ENCODE measurements at places on chromosomes 5 and 9. TPM values are rescaled to one million over a fixed set of nuclear protein-coding genes. Genes with fewer than 3 reads are reported as not detected.

- H3K27ac ChIP-seq: no peak overlapping the region
- H3K36me3 ChIP-seq: no peaks in the 10 kb centered on the region
- H3K4me3 ChIP-seq: no peak overlapping the region
- no peaks in the 10 kb centered on the region for H3K4me1 ChIP-seq
- H3K27me3 ChIP-seq: no peaks in the 10 kb centered on the region
Measured at GRCh38 chr5:98982880-98983279, 54.1 kb upstream of the CHD1 start.

Gene TSLP
- total RNA-seq: 3.5 TPM

Gene PRSS3
- not detected for total RNA-seq

Gene WDR38
- total RNA-seq: not detected

GRCh38 chr9:18472841-18473251 lies 1.1 kb upstream of the ADAMTSL1 start:
- no peaks in the 10 kb centered on the region for H3K36me3 ChIP-seq
- no peak overlapping the region for H3K27ac ChIP-seq
- H3K4me1 ChIP-seq: peaks cover 15% of the 10 kb centered on the region
- DNase-seq: no peak

Gene GFRA3
- total RNA-seq: 0.37 TPM

DNA sequence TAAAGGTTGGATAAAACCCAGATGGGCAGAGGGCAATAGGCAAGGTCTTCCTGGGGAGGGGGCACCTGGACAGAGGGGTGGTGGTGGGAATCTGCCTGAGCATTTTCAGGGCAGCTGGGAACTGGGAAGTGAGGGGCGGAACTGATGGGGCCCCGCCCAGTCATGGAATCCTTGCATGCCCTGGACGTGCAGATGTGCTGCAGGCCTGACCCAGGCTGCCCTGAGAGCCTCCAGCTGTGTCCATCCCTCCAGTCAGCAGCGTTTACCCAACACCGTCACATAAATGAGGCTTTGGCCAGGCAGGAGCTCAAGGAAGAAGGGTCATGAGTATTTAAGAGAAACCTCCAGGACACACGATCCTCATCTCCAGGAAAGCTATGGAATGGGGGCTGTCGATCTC lies 70.3 kb downstream of the DAB2IP start:
- peak; percentile 56 for DNase-seq
- H3K27me3 ChIP-seq: no peaks in the 10 kb centered on the region
- peaks cover 87% of the 10 kb centered on the region for H3K4me1 ChIP-seq
- no peak overlapping the region for H3K4me3 ChIP-seq
- no peaks in the 10 kb centered on the region for H3K36me3 ChIP-seq

- no peaks in the 10 kb centered on the region for H3K27me3 ChIP-seq
- no peak overlapping the region for H3K4me3 ChIP-seq
- no peak for DNase-seq
- no peaks in the 10 kb centered on the region for H3K4me1 ChIP-seq
Measured at GRCh38 chr9:127004946-127005769, 90.6 kb downstream of the RALGPS1 start.

- DNase-seq: peak; percentile 39
- no peaks in the 10 kb centered on the region for H3K36me3 ChIP-seq
- H3K4me1 ChIP-seq: no peaks in the 10 kb centered on the region
- H3K27me3 ChIP-seq: no peaks in the 10 kb centered on the region
Measured at GRCh38 chr9:78121488-78121887, 89.9 kb upstream of the GNAQ start.

GRCh38 chr5:17314907-17315471 lies 97.6 kb downstream of the BASP1 start:
- DNase-seq: no peak
- H3K27me3 ChIP-seq: no peaks in the 10 kb centered on the region
- no peak overlapping the region for H3K4me3 ChIP-seq
- no peaks in the 10 kb centered on the region for H3K36me3 ChIP-seq
- H3K27ac ChIP-seq: no peak overlapping the region

DNA sequence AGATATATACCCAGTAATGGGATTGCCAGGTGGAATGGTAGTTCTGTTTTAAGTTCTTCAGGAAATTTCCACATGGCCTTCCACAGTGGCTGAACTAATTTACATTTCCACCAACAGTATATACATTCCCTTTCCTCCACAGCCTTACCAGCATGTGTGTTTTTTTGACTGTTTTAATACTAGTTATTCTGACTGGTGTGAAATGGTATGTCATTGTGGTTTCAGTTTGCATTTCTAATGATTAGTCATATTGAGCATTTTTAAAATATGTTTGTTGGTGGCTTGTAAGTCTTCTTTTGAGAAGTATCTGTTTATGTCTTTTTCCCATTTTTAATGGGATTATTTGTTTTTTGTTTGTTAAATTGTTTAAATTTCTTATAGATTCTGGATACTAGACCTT lies 208.9 kb downstream of the CFAP90 start:
- H3K27me3 ChIP-seq: no peaks in the 10 kb centered on the region
- no peak overlapping the region for H3K27ac ChIP-seq
- no peaks in the 10 kb centered on the region for H3K4me1 ChIP-seq

DNA sequence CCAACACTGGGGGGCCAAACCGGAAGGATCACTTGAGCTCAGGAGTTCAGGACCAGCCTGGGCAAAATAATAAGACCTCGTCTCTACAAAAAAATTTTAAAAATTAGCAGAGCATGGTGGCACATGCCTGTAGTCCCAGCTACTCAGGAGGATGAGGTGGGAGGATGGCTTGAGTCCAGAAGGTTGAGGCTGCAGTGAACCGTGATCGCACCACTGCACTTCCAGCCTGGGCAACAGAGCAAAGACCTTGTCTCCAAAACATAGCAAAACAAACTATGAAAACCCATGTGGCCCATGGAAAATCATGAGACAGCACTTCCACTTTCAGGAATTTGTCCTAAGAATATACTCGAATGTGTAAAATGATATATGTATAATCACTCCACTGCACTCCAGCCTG lies 6.1 kb downstream of the SETX start:
- peaks cover 9% of the 10 kb centered on the region for H3K4me1 ChIP-seq
- DNase-seq: no peak
- no peaks in the 10 kb centered on the region for H3K27me3 ChIP-seq
- peaks cover 80% of the 10 kb centered on the region for H3K36me3 ChIP-seq
- H3K4me3 ChIP-seq: no peak overlapping the region

DNA sequence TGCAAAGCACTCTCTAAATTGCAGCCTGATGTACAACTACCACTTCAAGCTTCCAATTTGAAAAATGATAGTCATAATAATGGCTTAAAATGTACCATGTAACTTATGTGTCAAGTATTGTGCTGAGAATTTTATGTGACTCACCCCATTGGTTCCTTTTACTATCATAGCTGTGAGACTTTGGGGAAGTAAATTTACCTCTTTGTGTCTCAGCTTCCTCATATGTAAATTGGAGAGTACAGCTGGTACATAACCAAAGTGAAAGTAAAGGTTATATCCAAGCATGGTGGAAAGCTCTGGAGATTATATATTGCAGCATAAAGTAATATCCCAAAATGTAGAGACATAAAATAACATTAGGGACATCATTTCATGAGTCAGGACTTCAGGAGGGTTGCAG lies 2200.4 kb upstream of the C9orf72 start:
- H3K4me1 ChIP-seq: no peaks in the 10 kb centered on the region
- H3K4me3 ChIP-seq: no peak overlapping the region
- no peaks in the 10 kb centered on the region for H3K36me3 ChIP-seq
- no peak for DNase-seq
- no peak overlapping the region for H3K27ac ChIP-seq

Gene PDE4D
- total RNA-seq: 37.2 TPM

Measured in heart left ventricle (tissue), 16 donors.